Thoracic aorta (tissue), 2 donors: ENCODE measurements at places on chromosomes 2 and 18. TPM values are rescaled to one million over a fixed set of nuclear protein-coding genes. Genes with fewer than 3 reads are reported as not detected.
A peak's percentile ranks its signal among the peaks of the same experiment; 100 is the strongest.

The VAMP8 gene
- 30.9 TPM for total RNA-seq

The MAP4K3 gene
- 53.7 TPM for total RNA-seq

The CNTNAP5 gene
- not detected for total RNA-seq

The CD8B2 gene
- total RNA-seq, result not detected

The GAD1 gene
- total RNA-seq, result 5.5 TPM

The CPLX4 gene
- not detected for total RNA-seq

- H3K36me3 ChIP-seq, result peaks cover 15% of the 10 kb centered on the region
- no peak overlapping the region for H3K27ac ChIP-seq
- H3K4me3 ChIP-seq, result no peak overlapping the region
Observed at GRCh38 chr2:135925571-135925970, 49.3 kb upstream of the MCM6 start.

GRCh38 chr2:223034221-223034975 lies 17.6 kb upstream of the KCNE4 start:
- H3K36me3 ChIP-seq, result no peaks in the 10 kb centered on the region
- H3K4me1 ChIP-seq, result no peaks in the 10 kb centered on the region
- DNase-seq, result no peak
- no peak overlapping the region for H3K4me3 ChIP-seq
- no peak overlapping the region for H3K27ac ChIP-seq
- H3K27me3 ChIP-seq, result no peaks in the 10 kb centered on the region

DNA sequence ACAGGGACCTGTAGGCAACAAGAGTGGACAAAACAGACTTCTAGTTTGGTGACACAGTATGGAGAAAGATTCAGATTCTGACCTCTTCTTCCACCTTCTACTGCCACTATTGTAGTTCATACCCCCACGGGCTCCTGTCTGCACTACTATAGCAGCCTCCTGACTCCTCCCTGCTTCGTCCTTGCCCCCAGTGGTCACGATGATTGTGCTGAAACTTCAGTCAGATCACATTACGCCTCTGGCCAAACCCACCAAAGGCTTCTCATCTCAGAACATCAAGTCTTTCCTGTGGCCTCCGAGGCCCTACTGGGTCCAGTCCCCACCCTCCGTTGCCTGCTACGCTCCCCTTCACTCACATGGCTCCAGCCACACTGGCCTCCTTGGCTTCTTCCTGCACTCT lies 147.6 kb downstream of the CYP26B1 start:
- no peaks in the 10 kb centered on the region for H3K4me1 ChIP-seq
- no peak overlapping the region for H3K27ac ChIP-seq
- H3K4me3 ChIP-seq, result no peak overlapping the region
- no peak for DNase-seq
- no peaks in the 10 kb centered on the region for H3K36me3 ChIP-seq

- H3K4me1 ChIP-seq, result peaks cover 13% of the 10 kb centered on the region
- no peaks in the 10 kb centered on the region for H3K27me3 ChIP-seq
- no peak overlapping the region for H3K27ac ChIP-seq
- no peak for DNase-seq
- no peaks in the 10 kb centered on the region for H3K36me3 ChIP-seq
Observed at GRCh38 chr2:176385838-176386237, 116.6 kb downstream of the MTX2 start.

DNA sequence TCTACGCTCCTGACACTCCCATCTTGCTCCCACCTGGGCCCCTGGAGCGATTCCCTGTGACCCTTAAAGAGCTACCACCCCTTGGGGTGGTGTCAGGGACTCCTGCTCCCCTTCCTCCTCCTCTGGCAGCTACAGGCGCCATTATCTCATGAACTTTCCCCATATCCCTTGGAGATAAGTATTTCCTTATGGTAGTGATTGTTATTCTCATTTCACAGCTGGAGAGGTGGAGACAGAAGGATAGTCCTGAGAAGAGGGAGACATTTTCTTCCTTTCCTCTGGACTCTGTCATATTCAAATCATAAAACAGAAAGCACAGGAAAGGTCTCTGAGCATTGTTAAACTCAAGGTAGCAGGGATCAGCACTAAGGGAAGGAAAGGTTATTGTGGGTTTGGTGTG lies 34.6 kb downstream of the RDH14 start:
- H3K4me1 ChIP-seq, result no peaks in the 10 kb centered on the region
- H3K36me3 ChIP-seq, result no peaks in the 10 kb centered on the region
- H3K4me3 ChIP-seq, result no peak overlapping the region
- H3K27me3 ChIP-seq, result no peaks in the 10 kb centered on the region
- DNase-seq, result no peak
- no peak overlapping the region for H3K27ac ChIP-seq

- no peak overlapping the region for H3K27ac ChIP-seq
- no peaks in the 10 kb centered on the region for H3K27me3 ChIP-seq
Observed at GRCh38 chr18:28728891-28729290, 552.0 kb upstream of the CDH2 start.

GRCh38 chr2:149331023-149331400 lies 625 bp downstream of the LYPD6 start:
- H3K27ac ChIP-seq, result no peak overlapping the region
- peak overlapping the region; percentile 78 for H3K4me3 ChIP-seq
- DNase-seq, result no peak
- peaks cover 4% of the 10 kb centered on the region for H3K4me1 ChIP-seq
- no peaks in the 10 kb centered on the region for H3K27me3 ChIP-seq

GRCh38 chr18:7221424-7222155 lies 9.3 kb upstream of the LRRC30 start:
- H3K27ac ChIP-seq, result no peak overlapping the region
- no peak for DNase-seq
- no peaks in the 10 kb centered on the region for H3K4me1 ChIP-seq
- no peak overlapping the region for H3K4me3 ChIP-seq

DNA sequence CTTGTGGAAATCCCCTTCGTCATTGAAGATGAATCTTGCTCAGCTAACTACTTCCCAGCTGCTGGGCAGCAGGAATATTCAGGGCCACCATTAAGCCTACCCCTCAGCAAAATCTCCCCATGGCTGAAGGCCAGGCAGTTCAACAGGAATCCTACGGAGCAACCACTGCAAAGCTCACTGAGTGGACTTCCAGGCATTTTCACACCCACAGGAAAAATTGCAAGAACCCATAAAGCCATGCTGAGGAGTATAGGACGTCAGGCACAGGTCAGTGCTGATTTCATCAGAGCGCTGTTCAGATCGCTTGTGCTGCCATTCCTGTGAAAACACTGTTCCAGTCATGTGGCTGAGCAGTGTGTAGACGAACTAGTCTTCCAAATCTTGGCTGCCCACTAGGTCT lies 134.8 kb upstream of the TACR1 start:
- no peaks in the 10 kb centered on the region for H3K4me1 ChIP-seq
- H3K27ac ChIP-seq, result no peak overlapping the region
- no peak for DNase-seq
- no peaks in the 10 kb centered on the region for H3K36me3 ChIP-seq
- H3K27me3 ChIP-seq, result no peaks in the 10 kb centered on the region

DNA sequence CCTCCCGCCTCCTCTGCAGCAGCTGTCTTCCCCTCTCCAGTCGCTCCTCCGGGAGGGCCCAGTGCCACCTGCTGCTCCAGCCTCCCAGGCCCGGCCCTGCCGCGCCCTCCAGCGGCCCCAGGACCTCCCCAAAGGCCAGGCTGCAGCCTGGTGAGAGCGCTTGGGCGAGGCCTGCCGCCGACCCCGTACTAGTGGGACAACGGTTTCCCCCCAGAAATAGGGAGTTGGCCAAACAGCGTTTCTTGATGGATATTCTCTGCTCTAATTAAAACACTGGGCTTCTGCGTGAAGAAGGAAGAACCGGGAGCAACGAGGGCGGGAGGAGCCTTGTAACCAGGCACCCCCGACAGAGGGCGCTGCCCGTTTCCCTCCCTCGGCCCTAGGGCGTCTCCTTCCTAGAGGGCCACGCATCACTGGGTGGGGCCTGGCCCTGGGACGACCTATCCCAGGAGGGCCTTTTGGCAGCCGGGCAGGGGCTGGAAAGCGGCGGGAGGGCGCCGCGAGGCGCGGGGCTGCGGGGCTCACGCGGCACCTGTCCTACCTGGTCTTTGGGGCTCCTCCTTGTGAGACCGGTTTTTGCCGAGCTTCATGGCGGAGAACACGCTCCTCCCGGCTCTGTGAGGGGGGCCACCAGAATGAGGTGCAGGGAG lies 25.4 kb upstream of the OTOF start:
- no peaks in the 10 kb centered on the region for H3K27me3 ChIP-seq
- no peak overlapping the region for H3K27ac ChIP-seq
- peak; percentile 12 for DNase-seq
- peaks cover 10% of the 10 kb centered on the region for H3K4me1 ChIP-seq
- peak overlapping the region; percentile 70 for H3K4me3 ChIP-seq
